Activated naive CD8-positive, alpha-beta T cell treated with anti-CD3 and anti-CD28 coated beads for 36 hours (primary cell): ENCODE measurements at places on chromosomes 4 and X. TPM values are rescaled to one million over a fixed set of nuclear protein-coding genes. Genes with fewer than 3 reads are reported as not detected.

DNA sequence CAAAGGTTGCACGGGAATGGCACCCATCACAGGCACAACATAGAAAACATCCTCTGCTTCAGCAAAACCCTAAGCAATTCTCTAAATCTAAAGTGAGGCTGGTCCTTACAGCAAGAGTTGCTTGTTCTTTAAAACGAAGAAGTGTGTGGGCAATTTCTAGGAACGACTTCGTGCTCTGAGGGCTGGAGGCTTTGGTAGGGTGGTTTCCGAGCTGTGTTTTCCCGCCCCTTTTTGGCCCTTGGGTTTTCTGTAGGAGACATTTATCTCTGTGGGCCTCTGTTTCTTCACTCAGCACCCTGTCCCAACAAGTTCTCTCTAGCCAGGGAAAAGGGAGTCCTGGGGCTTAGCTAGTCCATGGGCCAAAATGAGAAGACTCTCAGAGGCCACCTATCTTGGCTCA, 84.2 kb downstream of the SLC2A9 start:
- H3K36me3 ChIP-seq, result no peaks in the 10 kb centered on the region
- DNase-seq, result no peak
- H3K27ac ChIP-seq, result no peak overlapping the region
- H3K27me3 ChIP-seq, result no peaks in the 10 kb centered on the region
- no peak overlapping the region for H3K4me3 ChIP-seq
- no peaks in the 10 kb centered on the region for H3K4me1 ChIP-seq

- H3K4me3 ChIP-seq, result no peak overlapping the region
- no peak for DNase-seq
- H3K4me1 ChIP-seq, result no peaks in the 10 kb centered on the region
- H3K36me3 ChIP-seq, result no peaks in the 10 kb centered on the region
- no peaks in the 10 kb centered on the region for H3K27me3 ChIP-seq
- H3K27ac ChIP-seq, result no peak overlapping the region
These were observed 145.1 kb downstream of the COL4A5 start for GRCh38 chrX:108584617-108585211.

The SEPSECS gene
- total RNA-seq, result 11.6 TPM

The PNCK gene
- total RNA-seq, result 1.0 TPM

DNA sequence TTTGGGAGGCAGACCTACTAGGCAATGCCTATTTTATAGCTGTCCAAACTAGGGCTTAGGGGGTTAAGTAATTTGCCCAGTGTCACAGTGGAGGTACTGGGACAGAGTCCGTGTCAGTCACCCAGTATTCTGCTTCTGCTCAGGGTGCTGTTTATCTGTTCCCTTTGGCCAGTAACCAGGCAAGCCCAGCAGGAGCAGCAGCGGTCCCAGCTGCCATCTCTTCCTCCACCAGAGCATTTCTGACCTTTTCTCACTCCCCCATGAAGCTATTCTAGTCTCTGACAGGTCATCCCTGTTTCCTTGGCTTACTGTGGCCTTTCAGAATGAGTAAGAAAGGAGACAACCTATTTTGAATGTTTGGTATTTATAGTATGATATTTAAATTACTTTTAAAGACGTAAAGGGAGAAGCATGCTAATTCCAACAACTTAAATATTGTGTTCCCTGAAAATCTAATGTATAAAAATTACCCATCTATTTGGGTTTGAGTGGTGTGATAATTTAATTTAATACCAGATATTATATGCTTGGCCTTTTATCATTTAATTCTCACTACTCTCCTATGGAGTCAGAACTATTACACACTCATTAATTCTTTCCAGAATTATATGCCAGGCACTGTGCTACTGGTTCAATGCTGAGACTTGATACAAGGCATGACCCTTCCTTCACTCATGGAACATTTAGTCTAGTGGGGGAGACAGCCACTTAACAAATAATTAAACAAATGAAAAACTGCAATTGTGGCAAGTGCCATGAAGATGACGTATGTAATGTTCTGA, 60.6 kb downstream of the RPS6KA3 start:
- H3K4me3 ChIP-seq, result no peak overlapping the region
- no peak for DNase-seq
- H3K27me3 ChIP-seq, result no peaks in the 10 kb centered on the region
- peaks cover 40% of the 10 kb centered on the region for H3K4me1 ChIP-seq

GRCh38 chr4:56512166-56512565, 6.6 kb downstream of the ARL9 start:
- DNase-seq, result no peak
- H3K27me3 ChIP-seq, result no peaks in the 10 kb centered on the region
- no peak overlapping the region for H3K4me3 ChIP-seq
- H3K4me1 ChIP-seq, result no peaks in the 10 kb centered on the region

The MTNR1A gene
- total RNA-seq, result not detected

DNA sequence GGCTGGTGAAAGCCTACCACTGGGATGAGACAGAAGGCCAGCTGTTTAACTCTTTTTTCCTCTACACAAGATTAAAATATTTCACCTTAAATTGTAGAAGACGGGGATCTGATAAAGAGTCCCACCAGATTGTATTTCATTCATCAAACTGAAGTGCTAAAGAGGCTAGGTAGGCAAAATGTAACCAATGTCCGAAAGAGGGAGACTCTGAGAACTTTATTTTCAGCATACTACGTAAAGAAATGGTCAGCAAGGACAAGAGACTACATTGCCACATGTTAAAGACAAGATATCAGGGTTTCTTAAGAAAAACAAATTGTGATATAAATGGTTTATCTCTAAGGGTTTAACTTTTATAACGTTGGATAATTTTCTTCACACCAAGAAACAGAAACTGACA, 71.6 kb upstream of the INPP4B start:
- no peak overlapping the region for H3K4me3 ChIP-seq
- H3K36me3 ChIP-seq, result no peaks in the 10 kb centered on the region
- H3K4me1 ChIP-seq, result no peaks in the 10 kb centered on the region

The MGAT4D gene
- total RNA-seq, result not detected

The AFF2 gene
- total RNA-seq, result 1.7 TPM

- no peaks in the 10 kb centered on the region for H3K4me1 ChIP-seq
- H3K4me3 ChIP-seq, result no peak overlapping the region
- H3K36me3 ChIP-seq, result no peaks in the 10 kb centered on the region
- H3K27me3 ChIP-seq, result no peaks in the 10 kb centered on the region
- no peak for DNase-seq
These were observed 190.1 kb downstream of the ZNF330 start for GRCh38 chr4:141410839-141411238.

DNA sequence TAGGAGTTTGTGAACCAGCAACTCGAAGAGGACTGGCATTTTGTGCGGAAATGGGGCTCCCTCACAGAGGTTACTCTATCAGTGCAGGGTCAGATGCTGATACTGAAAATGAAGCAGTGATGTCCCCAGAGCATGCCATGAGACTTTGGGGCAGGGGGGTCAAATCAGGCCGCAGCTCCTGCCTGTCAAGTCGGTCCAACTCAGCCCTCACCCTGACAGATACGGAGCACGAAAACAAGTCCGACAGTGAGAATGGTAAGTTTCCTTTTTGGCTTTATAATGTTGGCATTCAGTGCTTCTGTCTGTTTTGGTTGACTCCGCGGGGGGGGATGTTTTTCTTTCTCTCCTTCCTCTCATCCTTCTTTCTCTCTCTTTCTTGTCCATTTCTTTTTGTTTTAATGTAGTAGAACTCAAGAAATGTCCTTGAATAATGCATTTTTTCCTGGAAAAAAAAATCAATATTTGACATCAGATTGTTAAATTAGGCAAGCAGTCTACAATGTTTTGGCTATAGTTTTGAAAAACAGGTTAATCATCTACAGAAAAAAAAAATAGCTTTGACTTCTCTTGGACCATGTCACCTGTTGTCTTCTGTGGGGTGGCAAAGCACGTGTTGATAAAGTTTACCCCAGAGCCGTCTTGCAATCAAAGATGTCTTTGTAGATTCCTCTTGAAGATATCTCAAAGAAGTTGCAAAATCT, 103.6 kb downstream of the TENM3 start:
- no peak overlapping the region for H3K4me3 ChIP-seq
- DNase-seq, result no peak
- H3K36me3 ChIP-seq, result no peaks in the 10 kb centered on the region
- no peaks in the 10 kb centered on the region for H3K4me1 ChIP-seq

GRCh38 chr4:86218746-86219473, 140.9 kb downstream of the MAPK10 start:
- H3K4me1 ChIP-seq, result no peaks in the 10 kb centered on the region
- no peaks in the 10 kb centered on the region for H3K27me3 ChIP-seq
- H3K4me3 ChIP-seq, result no peak overlapping the region
- H3K36me3 ChIP-seq, result no peaks in the 10 kb centered on the region

The SMARCA5 gene
- 68.2 TPM for total RNA-seq
